ENCODE measurements at places on chromosomes 16 and 17. TPM values are rescaled to one million over a fixed set of nuclear protein-coding genes. Genes with fewer than 3 reads are reported as not detected.
A peak's percentile ranks its signal among the peaks of the same experiment; 100 is the strongest.

KLHL10 gene
- total RNA-seq, result 0.09 TPM

HID1 gene
- 2.7 TPM for total RNA-seq

XAF1 gene
- total RNA-seq, result 8.3 TPM

FBXW10 gene
- 0.09 TPM for total RNA-seq

DNA sequence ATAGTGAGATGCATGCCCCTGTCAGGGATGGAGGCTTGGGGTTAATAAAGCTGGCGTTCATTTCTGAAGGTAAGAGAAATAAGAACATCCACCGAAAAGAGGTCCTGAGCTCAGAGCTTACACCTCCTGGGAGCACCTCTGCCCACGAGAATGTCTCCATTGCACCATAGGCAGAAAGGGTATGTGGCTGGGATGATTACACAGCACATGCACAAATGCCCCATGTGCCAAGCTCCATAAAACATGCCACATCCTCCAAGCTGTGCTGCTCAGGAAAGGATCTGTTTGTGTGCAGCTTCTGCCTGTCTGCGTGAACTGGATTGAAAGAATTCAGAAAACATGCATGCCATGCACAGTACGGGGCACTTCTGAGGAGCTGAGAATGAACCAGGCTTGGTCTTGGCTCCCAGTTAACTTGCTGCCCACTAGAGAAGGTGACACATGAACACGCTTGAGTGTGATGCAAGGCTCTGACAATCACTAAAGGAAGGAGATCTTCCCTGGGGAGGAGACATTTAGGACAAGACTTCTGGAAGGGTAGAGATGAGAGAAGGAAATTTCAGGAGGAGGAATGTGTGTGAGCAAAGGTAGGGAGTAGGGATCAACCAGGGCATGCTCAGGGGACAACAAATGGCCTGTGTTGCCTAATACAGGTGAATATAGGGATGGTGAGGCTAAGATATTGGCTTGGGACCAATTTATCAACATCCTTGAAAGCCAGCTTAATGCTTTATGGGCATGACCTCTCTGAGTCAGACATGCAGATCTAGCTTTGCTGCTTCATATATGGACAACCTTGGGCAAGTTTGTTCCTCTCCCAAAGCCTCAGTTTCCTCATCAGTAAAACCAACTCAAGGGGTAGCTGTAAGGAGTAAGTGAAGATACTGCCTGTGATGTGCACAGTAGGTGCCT lies 32.0 kb upstream of the SMPD3 start:
- DNase-seq, result no peak

- no peak for DNase-seq
Observed at GRCh38 chr16:11688520-11688886, 20.2 kb downstream of the SNN start.

- DNase-seq, result peak; percentile 83
Observed at GRCh38 chr16:10576390-10577304, 3.8 kb downstream of the EMP2 start.

GRCh38 chr16:12868788-12869187 lies 32.6 kb upstream of the SHISA9 start:
- no peak for DNase-seq

DNA sequence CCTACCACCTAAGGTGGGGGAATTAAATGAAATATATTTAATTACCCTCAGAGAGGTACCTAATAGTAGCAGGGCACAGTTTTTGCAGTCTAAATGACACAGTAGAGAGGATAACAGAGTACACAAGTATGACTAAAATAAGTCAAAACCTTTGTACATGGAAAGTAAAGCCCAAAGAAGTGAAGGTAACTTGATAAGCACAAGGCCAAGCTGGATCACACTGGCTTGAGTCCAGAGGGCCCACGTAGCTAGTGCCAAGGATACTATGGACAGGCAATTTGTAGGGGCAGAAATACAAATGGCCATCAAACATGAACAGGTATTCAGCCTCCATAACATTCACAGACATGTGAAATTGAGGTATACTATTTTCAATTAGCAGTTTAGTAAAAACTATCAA lies 7.6 kb downstream of the MYO18A start:
- no peak for DNase-seq

GRCh38 chr16:67856927-67857546 lies 9.5 kb upstream of the CENPT start:
- no peak for DNase-seq

- DNase-seq, result no peak
Observed at GRCh38 chr17:39404542-39405378, 3.3 kb upstream of the FBXL20 start.

GRCh38 chr17:56440419-56440818 lies 153.1 kb upstream of the NOG start:
- DNase-seq, result no peak

GRCh38 chr16:19853132-19853741 lies 31.4 kb downstream of the GPRC5B start:
- DNase-seq, result no peak

DNA sequence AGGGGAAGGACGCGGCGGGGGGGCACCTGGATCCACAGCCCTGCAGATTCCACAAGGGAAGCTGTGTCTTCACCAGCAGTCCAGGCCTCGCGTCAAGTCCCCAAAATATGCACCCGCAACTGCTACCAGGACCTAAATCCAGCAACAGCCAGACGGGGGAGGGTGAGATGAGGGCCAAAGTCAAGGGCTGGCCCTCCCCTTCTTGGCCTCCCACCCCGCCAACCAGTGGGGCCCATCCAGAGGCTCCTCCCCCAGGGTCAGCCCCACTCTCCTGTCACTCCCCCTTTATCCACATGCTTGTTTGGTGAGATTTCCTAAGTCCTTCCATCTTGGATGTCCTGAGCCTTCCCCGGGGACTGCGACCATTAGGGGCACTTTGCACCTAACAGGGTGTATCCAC lies 138.7 kb downstream of the ENGASE start:
- no peak for DNase-seq

DNA sequence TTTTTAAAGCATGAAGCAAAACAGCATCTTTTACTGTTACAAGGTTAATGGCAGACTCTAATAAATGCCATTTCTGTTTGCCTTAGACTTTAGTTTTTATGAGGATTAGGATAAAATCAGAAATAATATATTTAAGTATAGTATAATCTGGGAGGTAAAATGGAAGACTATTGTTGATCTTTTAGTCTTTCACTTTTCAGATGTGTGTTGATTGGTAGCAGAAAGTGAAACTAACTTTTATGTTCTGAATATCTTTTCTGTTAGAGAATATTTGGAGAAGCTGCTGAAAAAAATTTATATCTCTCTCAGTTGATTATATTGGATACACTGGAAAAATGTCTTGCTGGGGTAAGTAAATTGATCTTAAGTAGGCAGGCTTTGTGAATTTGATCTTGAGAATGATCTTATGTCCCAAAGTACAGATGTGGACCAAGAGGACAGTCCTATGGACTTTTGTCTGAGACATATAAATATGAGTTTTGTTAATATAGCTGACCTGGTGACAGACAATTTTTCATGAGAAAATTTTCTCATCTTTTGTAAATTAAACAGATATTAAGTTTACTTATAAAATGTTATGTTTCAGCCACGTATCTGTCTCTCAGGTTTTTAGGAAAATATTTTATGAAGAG lies 64.1 kb downstream of the NF1 start:
- DNase-seq, result no peak

DNA sequence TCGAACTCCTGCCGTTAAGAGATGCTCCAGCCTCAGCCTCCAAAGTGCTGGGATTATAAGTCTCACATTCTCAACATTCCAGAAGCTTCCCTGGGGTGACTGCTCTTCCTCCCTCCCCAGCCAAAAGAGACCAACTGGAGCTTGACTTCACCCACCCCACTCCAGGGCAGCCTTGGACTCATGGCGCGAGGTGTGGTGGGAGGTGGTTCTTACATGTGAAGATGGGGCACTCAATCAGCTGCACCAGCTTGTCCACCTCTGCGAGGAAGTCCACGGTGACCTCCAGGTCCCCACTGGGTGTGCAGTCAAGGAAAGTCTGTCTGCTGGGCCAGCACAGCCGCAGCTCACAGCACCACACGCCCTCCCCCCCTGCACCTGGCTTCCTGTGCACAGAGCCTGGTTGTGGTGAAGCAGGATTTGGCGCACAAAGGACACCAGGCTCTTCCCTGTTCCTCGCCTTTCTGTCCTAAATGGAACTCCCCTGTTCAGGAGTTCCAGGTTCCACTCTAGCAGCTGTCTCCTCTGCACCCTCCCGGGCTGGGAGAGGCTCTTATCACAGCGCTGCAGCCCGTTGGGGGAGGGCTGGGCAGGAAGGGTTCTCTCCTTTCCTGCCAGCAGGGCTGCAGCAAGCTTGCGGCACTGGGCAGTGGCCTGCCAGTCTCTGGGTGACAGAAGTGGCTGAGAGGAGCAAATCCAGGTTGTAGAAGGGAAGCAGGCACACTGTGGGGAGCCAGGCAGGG lies 9.6 kb upstream of the MTSS2 start:
- DNase-seq, result peak; percentile 70

DNA sequence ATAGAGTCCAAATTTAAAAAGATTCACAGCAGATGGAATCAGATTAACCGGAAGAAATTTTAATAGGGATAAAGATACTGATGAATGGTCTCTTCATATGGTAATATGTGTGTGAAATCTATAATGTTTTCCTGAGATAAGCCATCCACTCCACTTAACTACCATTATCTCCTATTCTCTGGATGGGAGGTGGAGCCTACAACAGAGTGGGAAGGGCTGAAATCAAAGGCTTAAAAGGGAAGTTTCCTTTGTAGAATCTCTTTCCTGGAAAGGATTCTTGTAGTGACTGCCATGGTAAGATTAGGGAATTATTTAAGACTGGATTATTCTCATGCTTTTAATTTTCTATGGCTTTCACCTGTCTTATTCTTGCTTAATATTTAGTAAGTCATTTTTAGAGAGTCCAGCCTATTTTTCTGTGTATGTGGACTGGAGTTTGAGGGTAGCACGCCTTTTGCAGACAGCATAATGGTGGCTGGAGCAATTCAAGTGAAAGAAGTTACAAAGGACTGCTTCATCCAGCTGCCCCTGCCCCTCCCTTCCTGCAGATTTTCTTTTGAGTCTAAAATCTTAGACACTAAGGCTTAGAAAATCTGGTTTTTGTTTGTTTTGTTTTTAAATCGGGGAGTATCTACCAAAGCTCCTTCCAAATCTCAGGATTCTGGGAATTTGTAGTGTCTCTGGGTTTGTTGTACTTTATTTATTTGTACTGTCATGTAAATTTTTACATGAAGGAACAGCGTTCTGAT lies 26.5 kb downstream of the KAT7 start:
- no peak for DNase-seq

DNA sequence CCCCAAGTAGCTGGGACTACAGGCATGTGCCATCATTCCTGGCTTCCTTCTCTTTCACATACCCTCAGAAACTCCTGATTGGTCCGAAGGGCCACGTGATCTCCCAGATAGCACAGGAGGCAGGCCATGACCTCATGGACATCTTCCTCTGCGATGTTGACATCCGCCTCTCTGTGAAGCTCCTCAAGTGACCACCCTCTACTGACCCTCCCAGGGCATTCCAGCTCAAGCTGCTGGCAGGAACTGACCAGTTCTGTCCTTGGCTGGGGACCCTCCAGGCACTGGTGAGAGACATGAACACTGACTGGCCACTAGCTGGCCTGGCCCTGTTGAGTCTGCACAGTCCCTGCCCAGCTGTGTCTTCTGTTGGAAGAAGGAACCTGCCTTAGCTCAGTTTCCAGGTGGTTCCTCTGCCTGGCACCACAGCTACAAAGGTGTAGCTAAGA lies 5.6 kb downstream of the ERAL1 start:
- no peak for DNase-seq

DNA sequence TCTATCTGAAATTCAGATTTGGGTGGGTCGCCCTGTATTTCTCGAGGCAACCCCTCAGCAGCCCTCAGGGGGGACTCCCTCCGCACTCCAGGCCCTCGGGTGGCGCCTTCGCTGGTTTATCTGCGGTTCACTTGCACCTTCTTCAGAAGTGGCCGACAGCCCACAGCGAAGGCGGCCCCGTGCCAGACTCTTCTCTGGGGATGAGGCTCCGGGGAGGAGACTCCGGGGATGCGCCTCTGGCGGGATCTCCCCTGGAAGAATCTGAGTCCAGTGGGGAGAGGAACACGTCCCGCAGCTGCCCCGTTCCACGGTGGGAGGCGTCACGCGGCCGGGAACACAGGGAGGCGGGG lies 63.9 kb upstream of the DNAJA2 start:
- no peak for DNase-seq

DNA sequence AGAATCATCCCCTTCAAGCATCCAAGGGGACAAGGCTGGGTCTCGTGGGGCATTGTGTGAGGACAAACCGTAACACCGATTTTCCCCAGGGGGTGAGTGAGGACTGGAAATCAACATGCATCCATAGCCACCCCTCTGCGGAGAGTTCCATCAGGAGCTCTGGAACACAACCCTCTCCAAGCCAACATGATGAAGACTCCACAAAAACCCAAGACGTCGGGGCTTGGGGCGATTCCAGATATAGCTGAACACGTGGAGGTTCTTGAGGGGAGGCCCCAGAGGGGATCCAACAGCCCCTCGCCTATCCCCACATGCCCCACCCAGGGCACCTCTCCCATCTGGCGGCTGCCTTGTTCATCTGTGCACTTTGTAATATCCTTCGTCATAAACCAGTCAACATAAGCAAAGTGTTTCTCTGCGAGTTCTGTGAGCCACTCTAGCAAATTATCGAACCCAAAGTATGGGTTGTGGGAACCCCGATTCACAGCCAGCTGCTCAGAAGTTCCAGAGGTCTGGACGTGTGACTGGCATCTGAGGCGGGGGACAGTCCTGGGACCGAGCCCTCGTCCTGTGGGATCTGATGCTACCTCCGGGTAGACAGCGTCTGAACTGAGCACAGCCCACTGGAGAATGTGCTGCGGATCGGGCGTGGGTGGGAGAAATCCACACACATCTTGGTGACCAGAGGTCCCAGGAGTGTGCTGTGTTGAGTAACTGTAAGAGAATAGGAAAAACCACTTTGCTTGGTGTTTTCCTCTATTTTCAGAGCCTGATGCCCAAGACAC lies 55.5 kb downstream of the RPH3AL start:
- no peak for DNase-seq

DNA sequence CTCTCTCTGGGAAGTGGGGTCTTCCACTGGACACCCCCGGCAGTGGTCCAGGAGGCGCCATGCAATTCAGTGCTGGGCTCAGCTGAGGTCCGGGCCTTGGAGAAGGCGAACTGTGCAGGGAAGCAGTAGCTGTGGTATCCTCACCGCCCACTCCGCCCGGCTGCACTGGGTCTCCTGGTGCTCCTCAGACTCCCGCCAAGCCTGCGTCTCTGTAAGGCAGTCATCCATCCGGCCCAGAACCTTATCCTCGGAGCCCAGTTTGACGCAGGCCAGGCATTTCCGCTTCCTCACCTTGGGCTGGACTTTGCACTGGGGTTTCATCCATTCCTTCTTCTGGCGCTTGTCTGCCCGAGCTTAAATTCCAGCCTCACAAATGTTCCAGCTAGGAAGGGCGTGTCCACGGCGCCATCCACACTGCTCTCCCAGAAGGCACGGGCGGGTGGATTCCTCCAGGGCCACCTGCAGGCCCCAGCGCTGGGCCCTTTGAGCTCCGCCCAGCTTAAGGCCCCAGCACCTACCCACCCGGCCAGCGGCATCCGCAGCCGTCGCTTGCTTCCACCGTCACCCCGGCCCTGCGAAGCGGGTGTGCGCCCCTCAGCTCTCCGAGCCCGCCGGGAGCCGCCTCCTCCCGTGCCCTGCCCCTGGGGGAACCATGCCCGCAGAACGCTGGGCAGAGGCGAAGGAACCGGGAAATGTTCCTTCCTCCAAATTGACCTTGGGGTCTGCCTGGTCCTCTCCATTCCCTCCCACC lies 1884.8 kb downstream of the TP53TG3F start:
- DNase-seq, result no peak

GRCh38 chr16:70752426-70752825 lies 48.5 kb downstream of the VAC14 start:
- DNase-seq, result no peak

- no peak for DNase-seq
Observed at GRCh38 chr17:58621174-58621573, 70.7 kb downstream of the TEX14 start.

All from muscle of leg (tissue), 16 donors.